ENCODE measurements at places on chromosomes 6 and 20. TPM values are rescaled to one million over a fixed set of nuclear protein-coding genes. Genes with fewer than 3 reads are reported as not detected.

FNDC11 gene
- total RNA-seq = 0.39 TPM

DNA sequence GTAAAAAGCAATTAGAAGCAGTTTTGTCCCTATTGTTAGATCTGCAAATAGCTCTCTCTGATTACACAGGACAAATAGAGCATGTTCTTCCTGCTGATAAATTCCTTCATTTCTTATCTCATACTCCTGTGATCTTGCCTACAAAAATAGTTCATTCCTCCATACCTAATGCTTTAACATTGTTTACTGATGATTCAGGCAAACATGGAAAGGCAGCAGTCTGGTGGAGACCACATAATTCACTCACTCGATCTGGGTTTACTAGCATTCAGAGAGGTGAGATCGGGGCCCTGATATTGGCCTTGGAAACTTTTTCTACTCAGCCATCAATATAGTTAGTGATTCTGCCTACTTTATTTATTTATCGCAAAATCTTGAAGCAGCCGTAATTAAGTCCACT lies 20.2 kb downstream of the HLA-DPA1 start:
- peaks cover 17% of the 10 kb centered on the region for H3K4me1 ChIP-seq
- no peaks in the 10 kb centered on the region for H3K36me3 ChIP-seq
- DNase-seq = no peak
- H3K27me3 ChIP-seq = peaks cover 20% of the 10 kb centered on the region

DNA sequence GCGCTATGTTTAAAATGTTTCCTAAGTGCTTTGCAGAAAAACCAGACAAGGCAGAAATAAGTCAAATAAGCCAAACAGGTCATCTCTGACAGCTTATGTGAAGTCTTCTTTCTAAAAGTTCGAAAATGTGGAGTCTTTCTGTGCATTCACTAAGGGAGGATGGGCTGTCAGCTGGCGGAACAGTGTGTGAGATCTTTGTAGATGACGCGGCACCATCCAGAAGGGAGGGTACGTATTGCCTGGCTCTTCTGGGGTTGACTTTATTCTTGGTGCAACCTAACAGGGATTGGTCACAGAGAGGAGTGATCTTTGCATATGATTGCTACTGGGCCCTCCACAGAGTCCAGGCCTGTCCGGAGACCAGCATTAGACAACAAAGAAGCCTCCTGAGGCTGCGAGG lies 114.5 kb upstream of the EDN1 start:
- H3K4me1 ChIP-seq = no peaks in the 10 kb centered on the region
- H3K36me3 ChIP-seq = no peaks in the 10 kb centered on the region
- H3K27me3 ChIP-seq = no peaks in the 10 kb centered on the region
- H3K27ac ChIP-seq = no peak overlapping the region
- DNase-seq = no peak

HIVEP1 gene
- 28.3 TPM for total RNA-seq

STK35 gene
- 21.4 TPM for total RNA-seq

- no peak for DNase-seq
- H3K4me1 ChIP-seq = peaks cover 45% of the 10 kb centered on the region
Observed at GRCh38 chr6:27138406-27138805, 109.1 kb upstream of the PRSS16 start.

LAMA2 gene
- total RNA-seq = 0.36 TPM

GRCh38 chr20:56212091-56212490 lies 36.4 kb upstream of the MC3R start:
- H3K4me3 ChIP-seq = no peak overlapping the region
- no peak overlapping the region for H3K27ac ChIP-seq
- no peak for DNase-seq
- H3K4me1 ChIP-seq = peaks cover 19% of the 10 kb centered on the region

All from natural killer cell treated with Interleukin-12 subunit alpha and Interleukin-12 subunit beta and Interleukin-15 and Interleukin-18, amount 100 ng/mL, for 72 hours (primary cell).